ENCODE measurements at places on chromosomes 2 and 18.

GRCh38 chr18:23141104-23141999, 6.1 kb downstream of the CABLES1 start:
- no peak for DNase-seq

GRCh38 chr2:139825726-139826125, 1045.5 kb upstream of the NXPH2 start:
- DNase-seq = no peak

DNA sequence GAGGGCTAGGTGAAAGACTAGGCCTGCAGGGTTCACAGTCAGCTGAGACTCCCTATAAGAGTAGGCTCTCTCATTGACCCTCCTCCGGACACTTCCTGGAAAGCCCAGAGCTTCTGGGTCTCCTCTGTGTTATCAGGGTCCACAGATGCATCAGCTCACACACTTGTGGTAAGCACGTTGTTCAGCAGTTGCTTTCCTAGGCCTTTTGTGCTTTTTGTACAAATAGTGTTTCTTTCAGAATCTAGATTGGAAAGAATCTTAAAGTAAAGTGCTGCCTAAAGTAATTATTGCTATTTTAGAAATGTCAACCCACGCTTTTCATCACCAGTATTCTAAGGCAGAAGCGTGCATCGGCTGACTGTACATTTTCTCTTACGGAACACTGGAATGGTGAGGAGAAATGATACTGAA, 15.5 kb downstream of the SLC9A2 start:
- DNase-seq = no peak

DNA sequence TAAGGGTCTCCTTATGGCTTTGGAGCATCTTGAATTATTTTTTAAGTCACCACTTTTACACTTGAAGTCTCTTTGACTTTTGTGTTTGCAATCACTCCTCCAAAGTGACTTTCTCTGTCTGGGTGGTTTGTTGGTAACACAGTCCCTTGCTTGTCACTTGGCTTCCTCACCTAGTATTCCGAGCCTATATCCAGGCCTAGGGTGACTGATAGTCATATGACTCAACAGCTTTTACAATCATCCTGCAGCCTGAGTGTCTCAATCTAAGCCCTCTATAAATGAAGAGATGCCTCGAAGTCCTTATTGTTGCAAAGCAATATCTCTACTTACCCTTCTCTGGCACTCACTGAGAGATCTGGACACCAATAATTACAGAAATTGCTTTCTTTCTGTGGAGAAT, 53.9 kb upstream of the SETBP1 start:
- DNase-seq = no peak

Data from SIG-M5 (cell line).